ENCODE measurements at places on chromosomes 2 and 18.

DNA sequence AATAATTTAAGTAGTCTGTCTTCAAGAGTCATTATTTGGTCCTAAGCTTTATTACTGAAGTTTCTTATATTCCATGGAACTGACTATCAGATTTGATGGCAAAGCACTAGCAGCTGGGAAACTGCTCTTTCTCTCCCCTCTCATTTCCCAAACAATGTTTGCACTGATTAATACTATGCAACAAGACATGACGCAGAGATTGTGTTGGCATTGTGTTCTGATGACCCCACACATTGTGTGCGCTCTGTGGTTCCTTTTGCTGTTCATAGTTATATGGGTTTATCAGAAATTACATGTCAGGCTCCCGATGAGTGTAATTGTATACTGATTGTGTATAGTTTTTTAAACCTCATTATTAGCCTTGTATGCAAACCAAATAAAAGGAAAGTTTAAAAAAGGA is 331.6 kb upstream of the FANCL start:
- DNase-seq = no peak

DNA sequence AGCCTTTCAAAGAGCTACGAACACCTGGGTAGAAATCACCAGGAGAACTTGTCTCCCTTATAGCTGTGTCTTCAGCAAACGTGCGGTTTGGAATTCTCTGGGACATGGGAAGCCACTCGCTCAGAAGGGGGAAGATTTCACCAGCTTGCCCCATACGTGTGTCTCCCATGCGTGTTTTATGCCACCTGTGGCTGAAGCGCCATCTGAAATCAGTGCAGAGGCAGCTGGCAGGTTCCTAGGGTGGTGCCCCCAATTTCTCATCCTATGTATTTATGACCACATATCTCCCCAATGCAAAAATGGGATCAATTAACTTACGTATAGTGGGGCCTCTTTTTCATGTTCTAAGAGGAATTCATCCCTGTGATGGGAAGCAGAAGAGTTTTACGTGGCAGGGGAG is 81.6 kb downstream of the TPO start:
- no peak for DNase-seq

DNA sequence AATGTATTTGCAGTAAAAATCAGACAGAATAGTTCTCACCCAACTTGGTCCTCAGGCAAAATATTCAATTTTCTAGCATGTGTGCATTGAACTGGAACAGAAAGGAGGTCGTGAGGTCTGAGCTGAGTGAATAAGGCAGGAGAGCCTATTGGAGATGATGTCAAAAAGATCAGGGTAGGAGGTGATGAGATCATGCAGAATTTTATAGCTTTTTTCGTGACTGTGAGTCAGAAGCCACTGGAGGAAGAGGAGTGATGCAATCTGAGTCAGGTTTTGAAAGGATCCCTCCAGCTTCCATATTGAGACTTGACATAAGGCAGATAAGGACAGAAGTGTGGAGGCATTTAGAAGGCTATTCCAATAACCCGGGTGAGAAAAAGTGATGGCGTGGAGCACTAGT is 299.5 kb upstream of the SOX11 start:
- DNase-seq = no peak

DNA sequence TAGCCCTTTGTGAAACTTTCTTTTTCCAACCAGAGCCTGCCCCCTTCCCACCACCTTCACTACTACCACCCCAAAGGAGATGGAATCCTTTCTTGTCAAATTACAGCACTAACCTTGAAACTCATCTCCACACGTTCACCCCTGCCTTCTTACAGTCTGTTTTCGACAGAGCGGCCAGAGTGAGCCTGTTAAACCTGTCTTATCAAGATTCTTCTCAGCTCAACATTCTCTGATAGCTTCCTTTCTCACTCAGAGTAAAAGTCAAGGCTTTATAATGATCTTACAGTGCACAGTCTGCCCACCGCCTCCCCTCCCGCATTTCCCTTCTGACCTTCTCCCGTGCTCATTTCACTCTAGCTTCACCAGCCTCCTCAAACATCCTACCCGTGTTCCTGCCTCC is 56.0 kb downstream of the ARHGAP25 start:
- no peak for DNase-seq

GRCh38 chr2:3960106-3960505 is 256.7 kb downstream of the DCDC2C start:
- peak; percentile 24 for DNase-seq

DNA sequence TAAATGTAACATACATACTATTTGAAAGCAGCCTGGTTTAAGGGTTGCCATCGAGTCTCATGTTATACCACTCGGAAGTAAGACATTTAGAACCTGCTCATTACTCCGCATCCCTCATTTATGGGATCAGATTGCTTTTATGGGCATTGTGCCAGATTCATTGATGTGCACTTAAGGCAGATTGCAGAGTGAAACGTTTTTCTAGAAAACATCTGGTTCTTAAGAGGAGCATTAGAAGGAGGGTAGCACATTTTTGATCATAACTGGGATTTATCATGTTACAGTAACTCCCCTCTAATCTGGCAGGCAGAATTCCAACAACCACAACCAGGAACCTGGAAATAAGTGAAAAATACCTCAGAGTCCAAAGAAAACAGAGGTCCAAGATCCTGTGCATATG is 74.2 kb upstream of the GALNT3 start:
- peak; percentile 72 for DNase-seq

DNA sequence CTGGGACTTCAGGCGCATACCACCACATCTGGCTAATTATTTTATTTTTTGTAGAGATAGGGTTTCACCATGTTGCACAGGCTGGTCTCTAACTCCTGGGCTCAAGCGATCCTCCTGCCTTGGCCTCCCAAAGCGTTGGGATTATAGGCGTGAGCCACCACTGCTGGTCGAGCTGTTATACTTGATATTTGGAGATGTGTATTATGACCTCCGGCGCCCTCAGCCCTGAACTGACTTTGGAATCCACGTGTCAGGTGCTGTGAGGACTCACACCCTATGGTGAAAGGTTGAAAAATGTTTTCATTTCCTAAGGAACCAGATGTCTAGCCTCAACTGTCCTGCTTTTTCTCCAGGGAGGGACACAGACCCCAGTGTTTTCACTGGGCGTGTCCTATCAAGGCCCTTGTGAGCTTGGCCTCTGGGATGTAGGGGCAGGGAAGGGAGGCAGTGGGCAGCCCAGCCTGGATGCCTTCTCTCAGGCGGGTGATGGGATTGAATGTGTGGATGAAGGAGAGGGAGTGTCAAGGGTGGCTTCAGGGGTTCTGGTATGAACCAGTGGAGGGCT is 56.4 kb upstream of the HAAO start:
- DNase-seq = no peak

DNA sequence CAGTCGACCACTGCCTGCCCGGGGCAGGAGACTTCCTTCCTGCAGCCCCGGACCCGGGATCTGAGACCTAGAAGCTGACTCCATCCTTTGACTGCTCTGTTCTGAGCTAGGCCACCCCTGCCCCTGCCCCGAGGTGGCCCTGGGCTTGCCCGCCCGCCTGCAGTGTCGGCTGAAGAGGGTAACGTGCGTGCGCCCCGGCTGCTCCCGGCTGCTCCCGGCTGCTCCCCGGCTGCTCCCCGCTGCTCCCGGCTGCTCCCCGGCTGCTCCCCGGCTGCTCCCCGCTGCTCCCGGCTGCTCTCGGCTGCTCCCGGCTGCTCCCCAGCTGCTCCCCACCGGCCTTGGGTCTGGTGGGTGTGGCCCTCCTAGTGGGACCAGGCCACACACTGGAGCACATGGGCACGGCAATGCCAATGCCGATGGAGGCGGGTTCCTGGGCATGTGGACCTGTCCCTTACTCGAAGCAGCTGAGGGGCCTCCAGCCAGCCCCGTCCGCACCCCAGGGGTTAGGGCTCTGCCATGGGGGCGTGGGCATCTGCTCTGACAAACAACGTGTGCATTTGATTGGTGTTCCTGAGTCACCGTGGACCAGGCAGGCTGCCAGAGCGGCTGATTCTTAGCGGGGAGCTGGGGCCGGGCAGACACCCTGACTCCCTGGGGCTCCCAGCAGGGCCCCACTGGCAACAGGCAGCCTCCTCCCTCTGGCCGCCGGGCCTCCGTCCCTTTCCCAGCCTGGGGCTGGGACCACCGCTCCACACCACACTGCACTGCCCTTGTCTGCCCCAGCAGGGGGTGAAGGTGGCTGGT is 2.0 kb upstream of the GAL3ST2 start:
- DNase-seq = peak; percentile 82

GRCh38 chr2:219998714-219999227 is 371.3 kb downstream of the SLC4A3 start:
- no peak for DNase-seq

GRCh38 chr2:121094101-121094500 is 190.9 kb downstream of the TFCP2L1 start:
- no peak for DNase-seq

GRCh38 chr2:218263817-218264641 is 3.2 kb downstream of the GPBAR1 start:
- no peak for DNase-seq

DNA sequence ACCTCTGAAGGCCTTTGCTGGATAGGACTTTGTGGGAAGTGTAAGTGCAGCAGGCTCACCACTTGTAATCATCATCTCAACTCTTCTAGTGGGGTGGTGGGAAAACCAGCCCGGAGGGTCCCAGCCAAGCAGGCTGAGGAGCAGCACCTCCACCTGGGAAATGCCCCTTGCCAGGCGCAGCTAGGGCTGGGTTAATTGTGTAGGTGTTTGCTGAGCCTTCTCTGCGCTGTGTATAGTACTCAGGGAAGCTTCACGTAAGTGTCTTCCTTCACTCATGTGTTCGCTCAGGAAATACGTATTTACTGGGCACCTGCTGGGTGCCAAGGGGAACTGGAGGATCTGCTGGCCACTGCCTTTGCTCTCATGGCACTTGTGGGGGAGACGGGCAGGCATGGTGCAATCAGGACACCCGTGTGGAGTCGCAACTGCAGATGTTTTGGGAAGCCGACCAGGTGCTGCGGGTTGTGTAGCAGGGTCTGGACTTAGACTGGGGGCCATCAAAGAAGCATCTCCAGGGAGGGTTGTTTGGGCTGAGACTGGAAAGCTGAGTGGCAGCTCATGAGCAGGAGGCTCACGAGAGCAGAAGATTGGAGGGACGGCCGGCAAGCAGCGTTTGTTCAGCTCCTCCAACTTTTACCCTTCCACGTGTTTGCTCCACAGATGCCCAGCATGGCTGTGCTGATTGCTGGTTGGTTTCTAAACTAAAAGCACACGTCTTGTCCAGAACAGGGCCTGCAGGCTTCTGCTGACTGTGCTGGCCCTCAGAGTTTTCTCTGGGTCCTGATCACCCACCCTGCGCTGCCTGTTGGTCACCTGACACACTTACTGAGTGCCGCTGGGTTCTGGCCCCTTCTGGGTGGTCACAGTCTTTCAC is 164.6 kb downstream of the LDLRAD4 start:
- DNase-seq = no peak

GRCh38 chr2:133408671-133409070 is 159.6 kb downstream of the NCKAP5 start:
- DNase-seq = no peak

DNA sequence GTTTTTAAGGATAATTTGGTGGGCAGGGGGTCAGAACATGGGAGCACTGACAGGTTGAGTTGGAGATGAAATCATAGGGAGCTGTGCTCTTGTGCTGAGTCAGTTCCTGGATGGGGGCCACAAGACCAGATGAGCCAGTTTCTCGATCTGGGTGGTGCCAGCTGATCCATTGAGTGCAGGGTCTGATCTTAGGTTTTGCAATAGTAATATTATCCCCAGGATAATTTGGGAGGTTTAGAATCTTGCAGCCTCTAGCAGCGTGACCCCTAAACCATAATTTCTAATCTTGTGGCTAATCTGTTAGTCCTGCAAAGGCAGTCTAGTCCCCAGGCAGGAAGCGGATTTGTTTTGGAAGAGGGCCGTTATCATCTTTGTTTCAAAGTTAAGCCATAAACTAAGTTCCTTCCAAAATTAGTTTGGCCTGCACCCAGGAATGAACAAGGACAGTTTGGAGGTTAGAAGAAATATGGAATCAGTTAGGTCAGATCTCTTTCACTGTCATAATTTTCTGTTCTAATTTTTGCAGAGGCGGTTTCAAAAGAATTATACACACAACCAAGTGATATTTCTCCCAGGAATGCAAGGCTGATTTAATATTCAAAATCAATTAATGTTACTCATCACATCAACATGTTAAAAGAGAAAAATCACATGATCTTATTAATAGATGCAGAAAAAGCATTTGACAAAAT is 23.0 kb downstream of the DBI start:
- peak; percentile 52 for DNase-seq

GRCh38 chr18:55839343-55839742 is 251.4 kb upstream of the TCF4 start:
- DNase-seq = no peak

DNA sequence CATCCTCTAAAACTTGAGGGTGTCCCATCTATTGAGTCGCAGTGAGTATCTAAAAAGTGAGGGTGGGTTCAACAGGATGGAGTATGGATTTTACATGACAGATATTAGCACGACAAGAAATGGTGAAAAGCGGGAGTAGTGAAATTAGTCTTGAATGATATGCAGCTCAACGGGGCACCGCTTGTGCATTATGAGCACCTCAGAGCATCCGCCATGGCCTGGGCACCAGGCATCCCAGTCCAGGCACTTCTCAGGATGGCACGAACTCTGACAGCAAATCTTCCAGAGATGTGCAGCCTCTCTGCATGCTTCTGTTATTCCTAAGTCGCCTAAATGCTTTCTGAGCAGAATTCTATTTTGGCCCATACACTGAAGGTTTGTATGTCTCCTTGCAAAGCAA is 57.1 kb downstream of the ZNF516 start:
- no peak for DNase-seq

- no peak for DNase-seq
These were observed 12.0 kb upstream of the RAB31 start for GRCh38 chr18:9696112-9696511.

- DNase-seq = peak; percentile 59
These were observed 156.6 kb downstream of the TANC1 start for GRCh38 chr2:159124931-159125467.

GRCh38 chr2:148896136-148896535 is 21.1 kb downstream of the KIF5C start:
- peak; percentile 48 for DNase-seq

- DNase-seq = no peak
These were observed 117.1 kb upstream of the TANK start for GRCh38 chr2:161042990-161043625.

DNA sequence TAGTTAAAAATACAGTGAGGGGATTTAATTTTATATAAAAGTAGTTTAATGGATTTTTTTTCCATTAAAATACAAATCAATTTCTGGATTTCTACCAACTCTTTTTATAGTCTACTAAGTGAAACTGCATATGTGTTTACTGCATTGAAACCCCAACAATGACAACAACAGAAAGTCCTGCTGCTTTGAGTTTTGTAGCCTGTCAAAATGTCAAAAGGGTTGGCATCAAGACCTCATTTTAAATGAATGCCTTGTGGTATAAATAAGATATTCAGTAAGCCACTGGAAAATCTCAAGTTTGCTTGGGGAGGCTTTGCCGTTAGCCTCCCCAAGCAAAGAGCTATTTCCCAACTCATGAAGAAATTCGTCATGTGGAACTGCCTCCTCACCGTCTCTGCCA is 440.3 kb upstream of the HNMT start:
- DNase-seq = peak; percentile 5

DNA sequence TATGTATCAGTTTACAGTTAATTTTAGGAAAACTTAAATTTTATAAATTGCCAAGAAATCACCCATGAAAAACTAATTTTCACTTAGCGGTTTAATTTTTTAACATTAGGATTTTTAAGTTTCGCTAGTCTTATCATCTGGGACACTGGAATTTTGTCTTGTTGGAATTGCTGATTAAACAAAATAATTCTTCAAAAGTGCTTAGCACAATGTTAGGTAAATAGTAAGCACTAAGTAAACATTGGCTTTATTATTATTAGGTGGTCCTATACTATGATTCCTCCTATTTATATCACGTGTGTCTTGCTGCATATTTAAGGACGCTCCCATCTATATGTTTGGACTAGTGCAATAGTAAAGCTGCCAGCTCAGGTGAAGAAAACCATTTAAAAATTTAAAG is 54.6 kb upstream of the MAP4K3 start:
- DNase-seq = no peak
